ENCODE measurements at places on chromosomes 12 and 14.

- no peak for DNase-seq
Measured at GRCh38 chr14:104100171-104101085, 14.9 kb downstream of the ASPG start.

- no peak for DNase-seq
Measured at GRCh38 chr12:17335487-17335886, 729.5 kb upstream of the LMO3 start.

GRCh38 chr12:51632623-51633022 is 41.6 kb downstream of the SCN8A start:
- DNase-seq = no peak

DNA sequence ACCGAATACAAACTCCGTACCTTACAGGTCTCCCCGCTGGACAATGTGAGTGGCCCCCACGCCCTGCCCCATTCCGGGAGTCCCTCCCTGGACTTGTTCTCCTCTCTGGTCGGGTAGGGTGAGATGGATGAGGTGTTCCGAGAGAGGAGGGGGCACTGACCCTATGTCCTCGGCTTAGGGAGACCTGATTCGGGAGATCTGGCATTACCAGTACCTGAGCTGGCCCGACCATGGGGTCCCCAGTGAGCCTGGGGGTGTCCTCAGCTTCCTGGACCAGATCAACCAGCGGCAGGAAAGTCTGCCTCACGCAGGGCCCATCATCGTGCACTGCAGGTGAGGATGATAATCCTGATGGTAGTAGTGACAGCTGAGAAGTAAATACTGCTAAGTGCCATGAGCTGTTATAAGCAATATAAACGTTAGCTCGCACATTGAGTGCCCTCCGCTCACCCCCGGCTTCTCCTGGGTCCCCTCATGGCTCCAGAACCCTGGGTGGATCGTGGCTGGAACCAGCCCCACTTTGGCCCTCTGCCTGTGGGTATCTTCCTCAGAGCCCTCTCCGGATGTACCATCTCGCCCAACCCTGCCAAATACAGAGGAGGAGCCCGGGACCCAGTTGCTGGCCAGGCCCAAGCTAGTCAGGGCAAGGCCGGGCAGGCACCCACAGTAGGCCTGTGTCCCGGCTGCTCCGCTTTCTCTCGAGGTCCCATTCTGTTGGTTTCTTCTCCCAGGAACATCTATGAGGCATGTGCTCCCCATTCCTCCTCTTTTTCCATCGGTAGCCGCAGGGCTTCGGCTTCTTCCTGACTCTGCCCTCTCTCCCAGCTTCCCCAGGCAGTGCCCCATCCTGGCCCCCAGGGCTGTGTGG is 6.8 kb downstream of the PTPN6 start:
- DNase-seq = no peak

GRCh38 chr14:100132161-100132902 is 27.1 kb downstream of the DEGS2 start:
- no peak for DNase-seq
